Stimulated activated CD4-positive, alpha-beta T cell treated with anti-CD3 and anti-CD28 coated beads, Interleukin-4, amount 100 ng/mL, for 4 hours (primary cell): ENCODE measurements at places on chromosomes 5 and 9.
A peak's percentile ranks its signal among the peaks of the same experiment; 100 is the strongest.

DNA sequence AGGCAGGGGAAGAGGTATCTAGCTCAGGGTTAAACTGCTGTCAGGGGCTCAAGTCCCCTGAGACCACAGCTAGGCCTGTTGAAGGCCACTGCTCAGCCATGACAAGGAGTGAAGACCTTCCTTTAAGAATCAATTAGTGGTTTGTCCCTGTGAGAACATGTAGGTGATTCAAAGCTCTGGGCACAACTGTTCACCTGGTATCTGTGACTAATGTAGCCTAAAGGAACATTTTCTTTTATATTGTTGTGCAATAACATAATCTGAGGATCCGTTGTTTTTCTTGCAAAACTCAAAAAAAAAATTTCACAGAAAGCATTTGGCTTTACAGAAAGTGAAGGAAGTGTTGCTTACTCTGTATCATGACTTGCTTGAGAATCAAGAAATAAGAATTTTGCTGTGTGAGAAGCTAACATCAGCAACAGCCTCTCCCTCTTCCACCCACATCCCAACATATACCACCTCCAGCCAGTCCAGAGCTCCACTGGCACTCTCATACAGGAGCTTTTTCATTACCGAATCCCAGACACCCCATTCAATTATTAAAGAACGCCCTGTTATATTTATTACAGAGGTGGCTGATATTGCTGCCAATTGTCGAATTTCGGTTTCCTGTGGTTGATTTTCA is 807.0 kb downstream of the TLE4 start:
- no peak for DNase-seq

GRCh38 chr5:14309878-14310531 is 166.9 kb downstream of the TRIO start:
- DNase-seq, result no peak

DNA sequence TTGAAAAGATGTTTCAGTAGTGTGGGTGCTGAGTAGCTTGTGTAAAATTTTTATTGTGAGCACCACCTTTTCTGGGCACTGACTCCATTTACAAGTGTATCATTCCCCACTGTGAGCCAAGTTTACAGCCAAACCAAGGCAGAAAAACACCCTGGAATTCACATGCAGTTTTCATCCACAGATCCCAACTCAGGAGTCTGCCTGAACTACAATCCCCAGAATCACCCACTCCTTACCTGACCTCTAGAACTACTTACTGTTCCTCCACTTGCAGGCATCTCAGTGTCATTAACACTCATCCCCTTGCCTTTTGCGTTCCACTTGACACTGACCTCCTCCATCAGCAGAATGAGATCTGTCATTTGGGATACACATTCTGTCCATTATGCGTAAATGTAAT is 2042.6 kb upstream of the CDH6 start:
- no peak for DNase-seq

DNA sequence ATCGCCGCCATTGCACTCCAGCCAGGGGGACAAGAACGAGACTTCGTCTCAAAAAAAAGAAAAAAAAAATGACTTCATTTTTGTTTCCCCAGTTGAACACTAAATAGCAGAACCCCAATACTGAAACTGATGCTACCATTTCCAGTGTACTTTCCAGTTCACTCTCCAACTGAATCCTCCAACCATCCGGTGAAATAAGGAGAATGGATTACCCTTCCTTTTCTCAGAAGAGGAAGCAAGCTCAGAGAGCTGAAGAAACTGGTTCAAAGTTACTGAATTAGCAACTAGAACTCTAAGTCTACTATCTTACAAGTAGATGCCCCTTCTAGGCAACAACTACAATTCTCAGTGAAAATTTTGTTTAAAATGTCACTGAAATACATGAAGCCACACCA is 3.9 kb downstream of the FAM13B start:
- DNase-seq, result no peak

DNA sequence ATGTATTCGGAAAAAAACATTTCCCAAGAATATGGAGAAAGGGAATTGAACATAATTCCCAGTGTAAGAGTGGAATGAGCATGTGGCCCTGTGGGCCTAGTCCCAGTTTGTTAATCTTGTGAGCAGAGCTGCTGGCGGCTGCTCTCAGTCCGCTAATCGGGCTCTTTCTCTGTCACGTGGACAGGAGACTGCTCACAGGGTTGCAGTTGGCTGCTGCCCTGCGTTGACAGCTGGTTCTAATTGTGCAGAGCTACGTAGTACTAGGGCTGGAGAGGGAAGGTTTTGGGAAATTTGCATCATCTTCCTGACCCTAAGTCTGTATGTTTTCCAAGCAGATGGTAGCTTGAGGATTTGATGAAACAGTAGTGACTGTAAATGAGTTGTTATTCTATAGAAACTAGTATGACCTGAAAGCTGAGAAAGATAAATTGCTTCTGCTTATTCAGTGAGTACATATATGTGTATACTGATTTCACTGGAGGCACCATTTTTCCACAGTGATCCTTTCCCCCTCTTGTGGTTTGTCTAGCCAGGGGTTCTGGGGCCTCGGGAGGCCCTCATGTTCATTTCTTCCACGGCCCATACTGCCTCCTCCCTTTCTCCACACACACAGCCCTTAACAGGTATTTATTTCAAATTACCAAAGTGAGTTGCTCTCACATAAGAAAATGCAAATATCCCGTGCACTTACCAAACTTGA is 100.6 kb downstream of the ANGPTL2 start:
- DNase-seq, result no peak

- DNase-seq, result no peak
These were observed 119.2 kb downstream of the MSX2 start for GRCh38 chr5:174843263-174844250.

DNA sequence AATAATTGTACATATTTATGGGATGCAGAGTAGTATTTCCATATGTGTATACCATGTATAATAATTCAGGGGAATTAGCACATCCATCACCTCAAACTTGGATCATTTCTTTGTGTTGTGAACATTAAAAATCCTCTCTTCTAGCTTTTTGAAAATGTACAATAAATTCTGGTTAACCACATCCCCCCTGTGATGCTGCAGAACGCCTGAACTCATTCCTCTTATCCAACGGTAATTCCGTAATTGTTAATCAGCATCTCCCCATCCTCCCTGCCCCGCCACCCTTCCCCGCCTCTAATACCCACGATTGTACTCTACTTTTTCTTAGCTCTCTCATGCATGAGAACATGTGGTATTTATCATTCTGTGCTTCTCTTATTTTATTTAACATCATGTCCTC is 127.7 kb upstream of the ANKRD55 start:
- no peak for DNase-seq

DNA sequence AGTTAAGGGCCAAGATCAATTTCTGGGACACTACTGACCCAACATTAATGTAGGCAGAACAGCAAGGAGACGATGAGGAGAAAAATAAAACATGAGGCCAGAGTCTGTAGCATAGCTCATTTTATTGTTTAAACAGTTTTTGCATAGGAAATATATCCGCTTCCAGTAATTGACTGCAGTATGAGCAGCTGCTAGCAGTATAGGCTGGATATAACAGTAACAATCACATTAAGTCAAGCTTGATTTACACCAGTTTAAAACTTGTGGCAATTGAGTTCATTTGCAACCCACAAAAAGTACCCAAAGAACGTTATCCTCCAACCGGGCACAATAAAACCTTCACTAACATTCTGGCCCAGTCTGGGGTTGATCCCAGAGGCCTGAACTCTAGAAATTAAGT is 232.2 kb downstream of the NFIB start:
- no peak for DNase-seq

DNA sequence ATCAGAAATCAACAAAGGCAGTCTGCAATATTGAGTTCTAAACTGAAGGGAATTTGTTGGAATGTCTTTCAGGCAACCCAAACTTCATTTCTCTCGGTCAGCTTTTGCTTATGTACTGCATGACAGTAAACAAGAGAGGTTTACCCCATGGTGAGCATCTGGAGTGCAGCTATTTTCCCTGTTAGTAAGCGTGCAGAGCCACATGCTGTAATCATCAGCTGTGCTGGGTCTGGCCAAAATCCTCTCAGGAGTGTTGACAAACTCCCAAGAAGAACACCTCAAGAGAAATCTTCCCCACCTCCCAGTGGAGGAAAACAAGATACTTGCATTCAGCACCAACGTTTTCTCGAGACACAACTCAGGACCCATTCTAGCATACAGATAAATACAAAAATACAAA is 83.6 kb upstream of the ADAMTSL1 start:
- DNase-seq, result no peak

GRCh38 chr9:108078811-108079210 is 589.2 kb upstream of the KLF4 start:
- DNase-seq, result no peak

DNA sequence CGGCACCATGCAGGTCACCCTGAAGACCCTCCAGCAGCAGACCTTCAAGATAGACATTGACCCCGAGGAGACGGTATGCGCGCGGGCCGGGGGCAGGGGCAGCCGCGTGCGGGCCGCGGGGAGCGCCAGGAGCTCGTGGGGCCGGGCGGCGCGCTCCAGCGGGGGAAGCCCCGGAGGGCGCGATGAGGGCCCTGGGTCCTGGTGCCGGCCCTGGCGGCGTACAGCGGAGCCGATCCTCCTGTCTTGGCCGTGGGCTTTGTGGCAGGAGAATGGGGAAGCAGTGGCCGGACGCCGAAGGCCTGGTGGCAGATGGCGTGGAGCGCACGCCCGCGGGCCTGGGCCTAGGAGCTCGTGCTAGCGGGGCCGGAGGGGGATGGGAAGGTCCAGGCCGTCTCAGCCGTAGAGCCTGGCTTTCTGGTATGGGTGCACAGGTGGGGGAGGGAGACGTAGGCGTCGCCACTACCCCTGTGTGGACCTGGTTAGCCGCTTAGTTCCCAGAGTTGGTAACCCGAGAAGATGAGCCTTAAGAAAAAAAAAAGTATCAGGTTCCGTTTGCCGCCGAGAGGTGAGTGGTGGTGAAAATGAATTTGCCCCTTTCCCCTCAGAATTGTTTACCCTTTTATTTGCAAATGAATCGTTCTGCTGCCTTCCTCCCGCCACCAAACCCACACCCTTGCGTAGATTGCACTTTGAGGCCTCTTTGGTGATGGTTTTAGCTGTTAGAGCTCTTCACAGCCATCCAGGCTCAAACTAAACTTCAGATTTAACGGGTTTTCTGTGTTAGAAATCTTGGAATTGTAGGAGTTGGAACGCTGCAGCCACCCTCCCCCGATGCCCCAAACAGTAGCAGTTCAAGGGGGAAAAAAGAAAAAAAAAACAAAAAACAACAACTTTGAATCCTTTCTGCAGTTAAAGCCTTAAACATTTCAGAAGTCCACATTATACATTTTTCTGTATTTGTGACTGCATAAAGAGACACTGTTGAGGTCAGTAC is 841 bp downstream of the RAD23B start:
- DNase-seq, result peak; percentile 57

- no peak for DNase-seq
These were observed 261.4 kb upstream of the KLF4 start for GRCh38 chr9:107750741-107751566.

GRCh38 chr5:154190595-154191304 is at the start of gene GALNT10:
TSS of gene GALNT10 (plus strand) at chr5:154190733. CDS start at chr5:154190867, 134 bp downstream.
- DNase-seq, result peak; percentile 65

GRCh38 chr5:149257131-149257530 is 14.5 kb upstream of the AFAP1L1 start:
- DNase-seq, result no peak

- no peak for DNase-seq
These were observed 31.6 kb downstream of the RETREG1 start for GRCh38 chr5:16585041-16585667.

- DNase-seq, result no peak
These were observed 37.1 kb downstream of the DMRT2 start for GRCh38 chr9:1087120-1087881.

GRCh38 chr5:5014586-5015235 is 125.4 kb upstream of the ADAMTS16 start:
- DNase-seq, result no peak

GRCh38 chr9:8133606-8134005 is 334.0 kb upstream of the DMAC1 start:
- no peak for DNase-seq

GRCh38 chr9:3528451-3528850 is 2.6 kb upstream of the RFX3 start:
- peak; percentile 24 for DNase-seq

GRCh38 chr5:160959804-160960203 is 107.8 kb upstream of the ATP10B start:
- DNase-seq, result no peak

DNA sequence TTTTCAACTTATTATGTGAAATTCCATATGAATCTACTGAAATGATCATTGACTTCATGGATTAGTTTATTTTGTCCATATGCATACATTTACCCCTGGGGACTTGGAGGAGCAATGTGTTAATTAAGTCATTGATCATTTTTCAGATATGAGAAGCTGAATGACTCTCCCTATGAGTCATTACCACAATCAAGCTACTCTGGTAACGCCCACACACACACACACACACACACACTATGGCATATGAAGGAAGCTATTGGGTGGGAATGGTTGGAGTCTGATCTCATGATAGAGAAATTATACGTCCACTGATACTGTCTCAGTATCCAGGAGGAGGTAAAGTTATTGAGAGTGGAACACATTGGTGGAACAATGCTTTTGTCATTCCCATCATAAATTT is 528.9 kb downstream of the AGTPBP1 start:
- no peak for DNase-seq

DNA sequence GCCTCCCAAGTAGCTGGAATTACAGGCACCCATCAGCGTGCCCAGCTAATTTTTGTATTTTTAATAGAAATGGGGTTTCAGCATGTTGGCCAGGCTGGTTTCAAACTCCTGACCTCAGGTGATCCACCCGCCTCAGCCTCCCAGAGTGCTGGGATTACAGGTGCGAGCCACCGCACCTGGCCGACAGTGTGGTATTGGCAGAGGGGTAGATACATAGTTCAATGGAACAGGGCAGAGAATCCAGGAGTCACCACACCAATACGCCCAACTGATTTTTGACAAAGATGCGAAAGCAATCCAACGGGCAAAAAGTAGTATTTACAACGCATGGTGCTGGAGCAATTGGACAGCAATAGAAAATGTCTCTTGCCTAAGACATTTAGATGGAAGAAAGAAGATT is 164.0 kb upstream of the PPP1R26 start:
- no peak for DNase-seq

GRCh38 chr9:132769906-132770769 is 99.9 kb downstream of the GTF3C4 start:
- DNase-seq, result peak; percentile 60

DNA sequence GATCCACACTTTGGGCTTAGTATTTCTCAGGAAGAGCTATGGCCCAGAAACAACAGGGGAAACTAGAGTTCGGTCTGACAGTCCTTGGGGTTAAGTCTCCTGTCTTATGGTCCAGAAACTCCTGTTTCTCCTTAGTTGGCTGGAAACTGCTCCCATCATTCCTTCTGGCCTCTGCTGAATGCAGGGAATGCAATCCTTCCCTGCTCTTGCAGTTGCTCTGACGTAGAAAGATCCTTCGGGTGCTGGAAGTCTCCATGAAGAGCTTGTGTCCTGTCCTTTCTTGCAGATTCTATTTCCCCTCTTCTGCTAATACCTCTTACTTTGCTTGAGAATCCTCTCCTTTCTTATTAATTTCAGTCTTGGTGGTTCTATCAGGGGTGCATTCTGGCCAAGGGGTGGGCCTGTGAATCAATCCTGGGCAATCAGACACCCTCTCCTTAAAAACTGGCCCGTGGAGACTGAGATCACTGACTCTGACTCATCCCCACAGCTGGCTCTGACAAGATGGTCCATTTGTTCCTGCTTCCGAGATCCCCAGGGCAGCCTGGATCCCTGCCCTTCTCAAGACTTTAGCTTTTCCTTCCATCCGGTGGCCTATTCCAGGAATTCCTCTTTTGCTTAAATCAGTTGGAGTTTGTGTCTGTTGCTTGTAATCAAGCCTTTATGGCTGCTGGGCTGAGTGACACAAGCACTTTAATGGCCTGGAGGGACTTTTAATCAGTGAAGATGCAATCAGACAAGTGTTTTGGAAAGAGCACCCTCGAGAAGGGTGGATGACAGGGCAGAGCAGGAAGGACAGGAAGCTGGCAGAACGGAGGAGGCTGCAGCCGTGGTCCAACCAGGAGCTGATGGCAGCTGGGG is 23.7 kb downstream of the PTGS1 start:
- no peak for DNase-seq
